NCI-H2081 (cell line): ENCODE measurements at places on chromosomes 16 and 17.

DNA sequence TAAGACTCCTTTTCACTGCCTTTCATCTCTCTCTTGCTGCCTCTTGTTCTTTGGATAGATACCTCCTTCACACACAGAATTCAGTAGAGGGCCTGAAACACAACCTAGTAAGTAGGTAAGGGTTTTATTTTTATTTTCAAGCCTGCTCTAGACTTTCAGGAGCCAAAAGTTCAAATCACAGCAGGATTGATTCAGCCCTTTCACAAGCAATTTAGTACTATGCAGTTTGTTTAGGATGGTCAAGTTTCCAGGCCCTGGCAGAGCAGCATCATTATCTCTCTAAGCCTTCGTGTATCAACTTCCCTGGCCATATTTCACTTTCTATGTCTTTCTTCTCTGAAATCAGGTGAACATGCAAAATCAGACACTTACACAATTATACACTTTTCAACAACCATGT, 148.8 kb upstream of the CORO6 start:
- DNase-seq, result no peak

- peak; percentile 18 for DNase-seq
These were observed 211.5 kb upstream of the TOX3 start for GRCh38 chr16:52758473-52758855.

- DNase-seq, result no peak
These were observed 13.8 kb downstream of the JUP start for GRCh38 chr17:41772586-41773189.

GRCh38 chr16:53785044-53785443, 81.1 kb downstream of the FTO start:
- DNase-seq, result no peak

GRCh38 chr16:81873843-81874752, 95.0 kb downstream of the PLCG2 start:
- peak; percentile 19 for DNase-seq

GRCh38 chr17:76727745-76728456, 1.3 kb downstream of the METTL23 start:
- no peak for DNase-seq

DNA sequence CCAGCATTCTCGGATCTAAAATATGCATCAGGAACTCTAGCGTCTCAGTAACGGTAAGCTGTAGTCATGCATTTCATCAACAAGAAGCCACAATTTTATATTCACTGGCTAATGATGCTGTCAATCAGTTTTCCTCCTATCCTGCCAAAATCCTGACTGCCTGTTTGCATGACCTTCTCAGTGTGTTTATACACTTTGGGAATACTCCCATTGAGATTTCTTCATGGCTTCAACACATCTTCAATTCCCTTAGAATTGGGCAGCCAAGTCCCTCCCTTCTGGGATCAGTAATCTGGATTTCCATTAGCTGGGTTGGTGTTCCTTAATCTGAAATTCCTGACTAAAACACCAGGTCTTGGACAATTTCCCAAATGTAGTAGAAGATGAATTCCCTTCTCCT, 348.9 kb upstream of the DYNLRB2 start:
- DNase-seq, result no peak

- DNase-seq, result no peak
These were observed 6.3 kb upstream of the MNT start for GRCh38 chr17:2406903-2407790.

GRCh38 chr16:85415196-85416090, 197.7 kb upstream of the GSE1 start:
- peak; percentile 58 for DNase-seq

- DNase-seq, result no peak
These were observed 17.0 kb upstream of the RPRML start for GRCh38 chr17:46995841-46996571.

GRCh38 chr16:24954137-24954536, 61.0 kb downstream of the ARHGAP17 start:
- DNase-seq, result no peak

- no peak for DNase-seq
These were observed 5.2 kb downstream of the ARSG start for GRCh38 chr17:68296217-68297191.
